ENCODE measurements at places on chromosomes 2 and 18.

DNA sequence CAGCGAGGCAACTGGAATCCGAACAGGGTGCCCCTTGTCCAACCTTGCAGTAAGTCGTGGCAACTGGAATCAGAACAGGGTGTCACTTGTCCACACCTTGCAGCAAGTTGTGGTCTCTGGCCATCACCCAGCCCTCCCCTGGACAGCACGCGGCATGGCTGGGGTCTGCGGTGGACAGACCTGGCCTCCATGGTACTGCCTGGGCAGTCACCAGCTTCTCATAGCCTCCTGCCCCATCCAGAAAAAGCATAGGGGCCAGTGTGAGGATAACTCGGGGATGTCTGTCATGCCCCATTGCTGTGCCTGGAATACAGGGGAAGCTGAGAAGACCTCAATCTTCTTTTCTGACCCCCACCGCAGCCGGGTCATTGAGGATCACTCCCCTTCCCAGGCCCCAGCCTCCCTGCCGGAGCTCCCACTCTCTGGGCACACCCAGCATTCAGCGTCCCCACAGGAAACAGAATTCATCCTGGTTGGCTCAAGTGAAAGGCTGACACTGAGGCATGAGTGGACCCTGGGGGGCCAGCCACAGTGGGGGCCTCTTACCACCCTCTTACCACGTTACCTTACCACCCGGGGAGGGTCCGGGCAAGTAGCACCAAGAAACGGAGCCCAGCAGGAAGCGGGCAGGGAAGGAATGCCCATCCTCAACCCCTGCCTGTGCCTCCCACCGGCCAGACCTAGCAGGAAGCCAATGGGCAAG is 68.0 kb upstream of the RAB6C start:
- no peak for DNase-seq

- DNase-seq = no peak
These were observed 44.0 kb downstream of the SLC4A1AP start for GRCh38 chr2:27707462-27708256.

GRCh38 chr18:10240973-10241372 is 213.5 kb upstream of the APCDD1 start:
- no peak for DNase-seq

DNA sequence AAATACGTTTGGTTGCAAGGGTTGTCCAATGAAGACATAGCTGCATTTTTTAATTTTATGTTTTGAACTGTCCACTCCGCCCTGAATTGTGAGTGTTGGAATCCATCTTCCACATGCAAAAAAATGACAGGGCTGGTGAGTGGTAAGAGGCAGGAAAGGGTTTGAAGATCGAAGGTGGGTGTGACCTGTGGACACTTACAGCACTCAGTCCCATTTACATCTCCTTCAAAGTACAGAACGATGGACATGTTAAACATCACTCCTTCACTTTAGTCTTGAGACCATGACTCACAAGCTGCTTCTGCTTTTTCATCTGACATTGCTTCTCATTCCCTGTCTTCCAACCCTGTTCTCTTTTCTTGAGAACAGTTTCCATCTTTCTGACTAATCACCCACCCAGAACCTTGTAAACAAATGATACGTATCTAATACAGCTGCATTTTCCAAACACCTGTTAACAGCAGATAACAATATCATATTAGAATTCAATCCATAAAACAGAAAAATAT is 179.3 kb downstream of the ZNF516 start:
- DNase-seq = no peak

DNA sequence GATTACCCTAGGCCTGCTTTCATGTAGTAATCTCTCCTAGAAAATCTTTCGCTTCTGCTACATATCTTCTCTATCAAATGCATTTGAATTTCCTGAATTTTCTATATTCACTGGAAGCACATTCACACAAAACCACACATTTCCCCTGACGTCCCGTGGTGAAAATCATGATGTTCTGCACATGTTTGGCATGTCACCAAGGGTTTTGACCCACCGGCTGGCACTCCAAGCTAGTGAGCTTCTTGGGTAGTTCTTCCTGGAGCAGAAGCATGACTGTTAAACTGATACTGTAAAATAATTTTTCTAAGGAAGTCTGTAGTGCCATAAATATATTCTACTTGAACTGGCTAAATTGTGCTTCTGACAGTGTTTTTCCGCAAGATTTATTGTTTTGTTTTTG is 510.1 kb upstream of the SLC8A1 start:
- no peak for DNase-seq

DNA sequence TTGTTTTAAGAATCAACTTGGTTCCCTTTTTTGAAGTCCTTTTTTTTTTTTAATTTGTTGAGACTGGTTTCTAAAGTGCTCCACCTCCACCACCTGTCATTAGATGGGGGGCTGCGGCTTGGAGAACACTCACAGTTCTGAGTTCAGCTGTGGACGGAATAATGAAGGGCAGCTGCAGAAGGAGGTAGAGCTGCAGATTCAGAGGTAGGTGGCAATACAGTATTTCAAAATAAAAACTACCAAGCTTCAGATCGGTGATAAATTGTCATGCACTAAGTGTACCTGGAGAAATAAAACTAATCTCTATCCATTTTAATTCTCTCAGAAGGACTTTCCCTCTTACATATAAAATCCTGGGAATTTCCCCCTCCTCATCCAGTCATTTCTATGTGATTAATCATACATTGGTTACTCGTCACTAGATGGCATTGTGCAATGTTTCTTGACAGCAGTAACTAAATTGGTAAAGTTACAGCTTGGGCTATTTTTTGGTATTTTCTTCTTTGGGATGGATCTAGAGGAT is 81.1 kb upstream of the SLC39A10 start:
- peak; percentile 28 for DNase-seq

DNA sequence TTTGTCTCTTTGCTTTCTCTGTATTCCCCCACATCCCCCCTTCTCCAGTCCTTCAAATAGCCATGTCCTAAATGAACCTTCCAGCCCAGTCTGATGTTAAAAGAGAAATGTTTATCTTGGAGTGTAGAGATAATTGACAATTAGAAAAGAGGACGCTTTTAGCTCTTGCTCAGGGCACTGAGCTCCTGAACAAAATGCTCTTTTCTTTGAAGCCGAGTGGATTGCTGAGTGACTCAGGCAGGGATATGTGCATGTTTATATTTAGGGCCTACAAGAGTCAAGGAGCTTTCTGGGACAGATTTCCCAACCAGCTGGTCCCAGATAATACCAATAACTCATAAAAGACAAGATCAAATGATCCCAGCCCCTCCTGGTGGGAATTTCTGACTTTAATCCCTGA is 88.0 kb upstream of the SETBP1 start:
- DNase-seq = no peak

DNA sequence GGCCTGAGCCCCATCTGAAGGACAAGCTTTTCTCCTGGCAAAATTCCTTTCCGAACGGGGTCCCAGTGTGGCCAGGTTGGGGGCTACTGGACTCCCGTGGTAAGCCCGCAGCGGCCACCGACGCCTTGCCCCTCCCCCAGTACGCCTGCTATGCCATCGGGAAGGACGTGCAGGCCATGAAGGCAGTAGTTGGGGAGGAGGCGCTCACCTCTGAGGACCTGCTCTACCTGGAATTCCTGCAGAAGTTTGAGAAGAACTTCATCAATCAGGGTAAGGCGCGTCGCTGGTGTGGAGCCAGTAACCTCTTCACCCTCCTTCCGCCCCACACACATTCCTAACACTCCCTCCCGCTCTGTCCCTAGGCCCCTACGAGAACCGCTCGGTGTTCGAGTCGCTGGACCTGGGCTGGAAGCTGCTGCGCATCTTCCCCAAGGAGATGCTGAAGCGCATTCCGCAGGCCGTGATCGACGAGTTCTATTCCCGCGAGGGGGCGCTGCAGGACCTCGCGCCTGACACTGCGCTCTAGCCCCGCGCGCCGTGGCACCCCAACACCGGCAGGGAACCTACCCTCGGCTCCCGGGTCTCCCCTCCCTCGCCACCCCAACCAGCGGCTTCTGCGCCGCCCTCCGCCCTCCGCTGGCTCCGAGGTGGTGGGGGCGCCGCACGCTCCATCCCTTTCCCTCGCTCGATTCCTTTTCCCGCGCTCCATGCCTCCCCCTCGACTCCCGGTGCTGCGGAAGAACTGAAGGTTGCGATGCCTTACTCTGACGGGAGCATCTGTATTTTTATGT is 13.6 kb upstream of the ANKRD53 start:
- DNase-seq = peak; percentile 85

DNA sequence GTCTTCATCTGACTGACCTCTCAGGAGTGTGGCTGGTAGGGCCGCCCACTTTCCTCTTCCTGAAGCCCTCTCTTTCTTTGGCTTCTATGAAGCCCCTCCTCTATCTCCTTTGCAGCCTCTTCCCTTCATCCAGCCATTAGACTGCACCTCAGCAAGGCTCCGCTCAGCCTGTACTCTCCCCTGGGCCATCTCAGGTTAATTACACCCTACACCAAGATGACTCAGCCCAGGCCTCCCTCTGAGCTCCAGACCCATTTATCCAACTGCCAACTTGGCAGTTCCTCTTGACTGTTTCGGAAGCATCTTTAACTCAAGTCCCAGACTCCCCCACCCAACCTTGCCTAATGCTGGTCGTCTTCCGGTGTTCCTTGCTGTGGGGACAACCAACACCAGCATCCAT is 5.8 kb upstream of the WNT6 start:
- DNase-seq = no peak

DNA sequence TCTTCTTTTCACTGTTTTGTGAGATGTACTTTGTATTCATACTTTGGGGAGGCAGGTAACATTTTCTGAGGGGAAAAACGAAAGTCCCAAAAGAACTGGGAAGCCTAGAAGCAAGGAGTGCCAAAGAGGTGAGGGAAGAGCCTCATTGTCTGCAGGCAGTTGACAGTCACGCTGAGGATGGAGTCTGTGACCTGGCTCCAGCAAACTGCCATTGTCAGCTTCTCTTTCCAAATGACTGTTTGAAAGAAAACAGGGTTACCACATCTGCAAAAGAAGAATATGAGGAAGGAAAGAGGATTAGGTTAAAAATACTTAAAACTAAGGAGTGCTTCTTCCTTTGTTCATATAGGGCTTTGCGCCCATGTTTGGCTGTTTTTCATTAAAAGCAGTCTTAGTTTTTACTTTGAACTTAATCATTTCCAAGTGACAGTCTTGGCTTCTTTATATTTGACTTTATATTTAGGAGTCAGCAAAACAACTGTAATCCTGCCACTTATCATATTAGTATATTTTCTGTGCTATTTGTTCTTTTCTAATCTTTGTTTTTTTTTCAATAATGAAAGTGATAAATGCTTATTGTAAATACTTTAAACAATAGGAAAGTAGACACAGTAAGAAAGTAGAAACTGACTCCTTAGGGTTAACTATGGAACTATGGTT is 35.0 kb downstream of the CERS6 start:
- DNase-seq = no peak

DNA sequence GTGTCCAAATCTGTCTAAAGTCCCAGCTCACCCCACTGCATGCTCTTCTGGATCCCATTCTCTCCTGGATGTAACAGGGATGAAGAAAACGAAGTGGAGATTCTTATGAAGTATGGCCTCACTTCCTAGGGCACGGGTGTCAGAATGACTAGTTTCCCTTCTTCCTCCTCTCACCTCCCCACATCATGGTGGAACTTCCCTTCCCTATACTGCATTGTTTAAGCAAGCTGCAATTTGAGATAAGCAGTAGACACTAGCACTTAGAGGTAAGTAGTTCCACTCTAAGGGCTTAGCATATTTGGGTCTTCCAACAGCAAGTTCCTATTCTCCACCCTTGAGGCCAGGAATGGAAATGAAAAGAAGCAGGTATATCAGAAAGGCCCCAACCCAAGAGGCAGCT is 29.7 kb downstream of the SLC4A5 start:
- no peak for DNase-seq

- no peak for DNase-seq
These were observed 8.7 kb upstream of the SLC14A1 start for GRCh38 chr18:45715212-45715780.

DNA sequence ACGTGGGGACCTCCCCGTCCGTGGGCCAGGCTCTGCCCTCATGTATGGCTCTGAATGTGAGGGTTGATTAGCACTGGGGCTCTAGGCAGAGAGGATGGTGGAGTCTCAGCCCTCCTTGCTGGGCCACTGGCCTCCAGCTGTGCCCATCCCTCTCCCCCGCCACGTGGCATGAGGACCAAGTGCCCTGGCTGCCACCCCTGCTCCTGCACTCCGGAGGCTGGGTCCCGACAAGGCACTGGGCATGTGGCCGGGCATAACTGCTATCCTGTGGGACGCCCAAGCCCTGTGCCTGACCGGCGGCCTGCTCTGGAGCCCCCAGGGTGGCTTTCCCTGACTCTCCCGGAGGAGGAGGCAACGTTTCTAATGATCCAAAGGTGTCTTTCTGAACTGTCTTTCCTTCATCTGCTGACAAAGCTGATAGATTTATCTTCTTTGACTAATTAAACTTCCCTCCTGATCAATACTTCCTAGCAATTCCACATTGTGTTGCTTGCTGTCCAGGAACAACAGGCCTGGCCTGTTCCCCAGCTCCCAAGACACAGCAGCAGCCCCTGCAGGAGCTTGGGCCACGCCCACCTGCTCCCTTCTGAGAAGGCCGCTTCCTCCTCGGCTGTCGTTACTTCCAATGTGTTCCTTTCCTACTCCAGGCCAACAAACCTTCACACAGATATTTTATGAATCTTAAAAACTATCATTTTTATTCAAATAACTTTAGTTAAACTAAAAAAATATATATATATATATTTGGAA is 132.0 kb downstream of the SNTG2 start:
- peak; percentile 54 for DNase-seq

DNA sequence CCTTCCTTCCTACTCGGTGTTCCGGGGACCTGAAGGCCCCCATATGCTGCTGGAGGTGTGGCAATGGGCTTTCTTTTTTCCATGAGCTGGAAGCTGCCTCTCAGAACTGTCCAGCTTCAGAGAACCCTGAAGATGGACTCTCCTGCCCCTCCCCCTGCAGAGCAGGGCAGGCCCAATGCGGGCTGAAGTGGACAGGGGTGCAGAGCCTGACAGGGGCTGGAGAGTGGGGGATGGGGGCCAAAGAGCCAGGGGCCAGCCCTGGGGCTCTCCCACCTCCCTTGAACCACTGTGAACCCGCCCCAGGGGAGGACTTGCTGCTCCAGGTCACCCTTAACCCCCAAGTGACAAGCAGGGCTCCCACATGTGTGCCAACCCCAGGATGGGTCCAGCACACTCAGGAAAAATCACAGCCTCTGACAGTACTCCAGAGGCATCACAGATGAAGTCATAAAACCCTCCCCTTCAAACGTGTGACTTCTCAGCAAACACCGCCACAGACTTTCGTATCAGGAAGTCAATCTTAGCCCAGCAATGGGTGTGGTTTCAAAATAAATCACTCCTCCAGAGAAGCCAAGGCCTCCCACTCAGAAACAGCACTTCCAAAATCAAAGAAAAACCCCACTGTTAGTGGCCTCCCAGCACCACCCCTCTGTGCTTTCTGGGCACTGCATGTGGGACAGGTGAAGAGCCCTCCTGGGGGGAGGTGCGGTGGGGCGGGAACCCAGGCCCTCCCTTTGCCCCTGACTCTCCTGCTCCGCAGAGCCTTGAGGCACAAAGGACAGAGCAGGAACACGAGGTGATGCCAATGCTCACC is 135.8 kb downstream of the HDAC4 start:
- DNase-seq = no peak
